ENCODE measurements at places on chromosomes 16 and 17. TPM values are rescaled to one million over a fixed set of nuclear protein-coding genes. Genes with fewer than 3 reads are reported as not detected.

Gene CLEC18C
- 0.66 TPM for total RNA-seq

DNA sequence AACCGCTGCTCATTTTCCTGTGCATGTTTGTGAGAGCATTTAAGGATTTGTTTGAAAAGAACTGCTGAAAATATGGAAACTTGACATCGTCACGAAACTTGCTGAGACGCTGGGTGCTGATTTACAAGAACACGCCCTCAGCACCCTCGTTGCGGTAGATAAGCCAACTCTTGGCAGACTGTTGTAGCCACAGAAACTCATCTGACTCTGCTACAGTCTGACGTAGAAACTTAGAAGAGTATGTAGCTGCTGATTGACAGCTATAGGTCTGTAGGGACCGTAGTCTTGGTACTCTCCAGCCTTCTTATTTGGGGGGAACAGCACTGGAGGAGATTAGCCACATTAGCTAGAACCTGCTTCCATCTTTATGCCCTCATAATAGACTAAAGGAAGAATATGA, 36.1 kb upstream of the MYH2 start:
- no peak overlapping the region for H3K27ac ChIP-seq
- H3K4me1 ChIP-seq: peaks cover 22% of the 10 kb centered on the region
- no peak overlapping the region for H3K4me3 ChIP-seq
- H3K36me3 ChIP-seq: no peaks in the 10 kb centered on the region
- DNase-seq: no peak

- H3K4me3 ChIP-seq: peak overlapping the region; percentile 63
- peak; percentile 61 for DNase-seq
- peaks cover 7% of the 10 kb centered on the region for H3K27me3 ChIP-seq
Observed at GRCh38 chr17:3965118-3965800, 1.0 kb upstream of the ATP2A3 start.

DNA sequence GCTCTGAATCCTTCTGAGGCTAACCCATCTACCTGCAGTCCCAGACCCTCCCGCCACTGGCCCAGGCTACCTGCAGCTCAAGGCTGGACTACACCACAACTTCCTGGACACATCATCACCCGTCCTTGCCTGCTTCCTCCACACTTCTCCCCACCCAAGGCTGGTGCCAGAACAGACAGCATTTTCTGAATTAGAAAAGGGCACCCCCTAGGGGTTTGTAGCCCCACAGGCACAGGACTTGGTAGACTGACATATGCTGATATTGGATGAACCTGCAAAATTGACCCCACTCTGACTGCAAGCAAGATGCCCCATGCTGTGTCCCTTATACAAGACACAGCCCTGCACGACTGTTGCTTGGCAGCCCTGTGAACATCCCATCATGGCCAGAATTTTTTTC, 271.5 kb upstream of the C16orf82 start:
- no peak overlapping the region for H3K27ac ChIP-seq
- peaks cover 6% of the 10 kb centered on the region for H3K27me3 ChIP-seq
- no peaks in the 10 kb centered on the region for H3K36me3 ChIP-seq
- H3K4me1 ChIP-seq: no peaks in the 10 kb centered on the region
- no peak overlapping the region for H3K4me3 ChIP-seq

DNA sequence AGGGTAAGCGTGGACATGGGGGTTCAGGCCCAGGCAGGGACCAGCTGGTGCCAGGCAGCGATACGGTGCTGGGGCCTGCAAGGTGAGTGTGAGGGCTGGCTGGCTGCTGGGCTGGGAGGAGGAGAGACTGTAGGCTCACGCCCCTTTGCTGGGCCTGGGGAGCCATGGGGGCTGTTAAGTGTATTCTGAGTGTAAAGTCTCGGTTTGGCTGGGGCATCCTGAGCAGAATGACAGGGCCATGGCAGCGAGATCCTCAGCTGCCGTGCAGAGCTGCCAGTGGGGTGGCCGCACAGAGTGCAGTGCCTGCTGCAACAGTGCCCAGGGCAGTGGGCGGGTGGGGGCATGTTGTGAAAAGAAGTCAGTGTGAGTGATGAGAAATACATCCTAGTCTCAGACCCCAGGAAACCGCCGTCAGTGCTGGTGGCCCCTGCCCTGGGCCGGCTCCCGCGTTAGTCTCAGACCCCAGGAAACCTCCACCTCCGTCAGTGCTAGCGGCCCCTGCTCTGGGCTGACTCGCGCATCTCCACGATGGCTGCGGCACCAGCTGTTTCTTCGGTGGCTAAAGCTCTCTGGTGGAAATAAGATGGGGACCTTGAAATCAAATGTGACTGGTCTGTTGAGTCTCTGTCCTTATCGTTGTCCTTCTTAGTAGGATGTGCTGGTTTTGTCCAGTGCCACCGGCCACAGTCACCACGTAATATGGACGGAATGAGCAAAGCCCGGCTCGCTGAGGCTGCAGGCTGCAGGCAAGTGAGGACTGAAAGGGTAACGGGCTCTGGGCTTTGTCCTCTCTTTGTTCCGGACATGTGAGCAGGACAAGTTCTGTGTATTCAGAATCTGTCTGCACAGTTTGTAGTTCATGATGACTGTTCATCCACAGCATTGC, 22.9 kb downstream of the ACSF3 start:
- H3K27me3 ChIP-seq: no peaks in the 10 kb centered on the region
- no peak overlapping the region for H3K4me3 ChIP-seq
- H3K4me1 ChIP-seq: peaks cover 13% of the 10 kb centered on the region

GRCh38 chr17:34384822-34385605, 22.0 kb upstream of the CCL1 start:
- no peak overlapping the region for H3K27ac ChIP-seq
- no peak overlapping the region for H3K4me3 ChIP-seq
- peaks cover 3% of the 10 kb centered on the region for H3K4me1 ChIP-seq
- H3K36me3 ChIP-seq: no peaks in the 10 kb centered on the region
- no peaks in the 10 kb centered on the region for H3K27me3 ChIP-seq
- DNase-seq: no peak

Gene IRX3
- 13.0 TPM for total RNA-seq

Gene TVP23B
- 35.9 TPM for total RNA-seq

DNA sequence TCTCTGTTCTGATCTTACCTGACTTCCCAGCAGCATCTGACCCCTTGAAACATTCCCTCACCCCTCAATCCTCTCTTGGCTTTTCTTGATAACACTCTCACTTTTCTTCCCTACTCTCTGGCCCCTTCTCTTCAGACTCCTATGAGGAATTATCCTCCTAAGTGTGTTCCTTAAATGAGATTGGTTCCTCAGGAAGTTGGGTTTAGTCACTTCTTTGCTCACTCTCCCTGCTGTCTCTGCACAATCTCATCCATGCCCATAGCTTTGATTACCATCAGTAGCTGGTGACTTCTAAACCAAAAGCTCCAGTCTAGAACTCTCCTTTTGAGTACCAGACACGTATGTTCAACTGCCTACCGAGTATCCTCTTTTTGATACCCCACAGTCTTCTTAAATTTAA, 13.0 kb downstream of the MED24 start:
- H3K27me3 ChIP-seq: peaks cover 1% of the 10 kb centered on the region
- no peaks in the 10 kb centered on the region for H3K36me3 ChIP-seq
- DNase-seq: no peak
- no peak overlapping the region for H3K4me3 ChIP-seq

GRCh38 chr16:24717411-24717810, 12.0 kb upstream of the TNRC6A start:
- H3K4me3 ChIP-seq: no peak overlapping the region
- H3K4me1 ChIP-seq: no peaks in the 10 kb centered on the region
- no peak overlapping the region for H3K27ac ChIP-seq
- no peaks in the 10 kb centered on the region for H3K27me3 ChIP-seq
- H3K36me3 ChIP-seq: peaks cover 4% of the 10 kb centered on the region

DNA sequence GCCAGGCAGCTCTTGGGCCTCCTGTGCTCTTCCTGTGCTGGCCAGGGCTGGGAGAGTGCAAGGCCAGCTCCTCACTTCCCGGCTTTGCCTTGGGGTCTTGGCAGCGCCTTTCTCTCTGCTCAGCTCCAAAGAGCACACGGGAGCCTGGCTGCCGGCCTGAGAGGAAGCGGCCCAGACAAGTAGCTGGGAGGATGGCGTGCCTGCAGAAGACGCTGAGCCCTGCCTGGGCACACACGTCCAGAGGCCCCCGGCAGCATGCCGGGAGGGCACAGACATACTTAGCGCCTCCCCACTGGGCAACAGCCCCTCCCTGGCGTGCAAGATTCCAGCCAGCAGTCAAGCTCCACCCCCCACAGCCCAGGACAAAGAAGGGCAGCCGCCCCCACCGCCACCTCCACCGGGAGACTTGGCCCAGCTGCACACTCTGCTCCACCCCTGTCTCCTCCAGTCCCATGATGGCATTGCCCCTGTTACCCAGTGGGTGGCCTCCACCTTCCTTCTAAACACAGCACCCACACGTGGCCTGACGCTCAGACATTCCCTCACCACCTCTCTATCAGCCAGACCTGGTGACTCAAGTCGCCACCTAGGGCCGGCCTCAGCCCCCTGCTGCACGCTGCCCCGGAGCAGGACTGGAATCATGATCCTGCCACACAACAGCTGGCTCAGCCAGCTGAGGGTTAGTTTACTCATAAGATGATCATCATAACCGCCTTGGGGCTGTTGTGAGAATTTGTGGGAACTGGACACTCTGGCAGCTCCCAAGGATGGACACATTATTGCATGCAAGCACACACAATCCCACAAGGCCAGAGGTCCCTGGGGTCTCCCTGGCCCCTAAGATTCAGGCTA, 12.4 kb downstream of the SGCA start:
- H3K36me3 ChIP-seq: no peaks in the 10 kb centered on the region
- H3K4me1 ChIP-seq: peaks cover 32% of the 10 kb centered on the region
- H3K27me3 ChIP-seq: peaks cover 8% of the 10 kb centered on the region

GRCh38 chr17:81295031-81295675, at the start of gene SLC38A10:
Gene SLC38A10, minus strand, starts transcription at chr17:81295307. Its CDS starts 386 bp downstream, at chr17:81294921.
- peak within 1 kb of the TSS; percentile 90 for H3K4me3 ChIP-seq
- DNase-seq: peak; percentile 93
- peaks cover 10% of the 10 kb centered on the region for H3K27me3 ChIP-seq

DNA sequence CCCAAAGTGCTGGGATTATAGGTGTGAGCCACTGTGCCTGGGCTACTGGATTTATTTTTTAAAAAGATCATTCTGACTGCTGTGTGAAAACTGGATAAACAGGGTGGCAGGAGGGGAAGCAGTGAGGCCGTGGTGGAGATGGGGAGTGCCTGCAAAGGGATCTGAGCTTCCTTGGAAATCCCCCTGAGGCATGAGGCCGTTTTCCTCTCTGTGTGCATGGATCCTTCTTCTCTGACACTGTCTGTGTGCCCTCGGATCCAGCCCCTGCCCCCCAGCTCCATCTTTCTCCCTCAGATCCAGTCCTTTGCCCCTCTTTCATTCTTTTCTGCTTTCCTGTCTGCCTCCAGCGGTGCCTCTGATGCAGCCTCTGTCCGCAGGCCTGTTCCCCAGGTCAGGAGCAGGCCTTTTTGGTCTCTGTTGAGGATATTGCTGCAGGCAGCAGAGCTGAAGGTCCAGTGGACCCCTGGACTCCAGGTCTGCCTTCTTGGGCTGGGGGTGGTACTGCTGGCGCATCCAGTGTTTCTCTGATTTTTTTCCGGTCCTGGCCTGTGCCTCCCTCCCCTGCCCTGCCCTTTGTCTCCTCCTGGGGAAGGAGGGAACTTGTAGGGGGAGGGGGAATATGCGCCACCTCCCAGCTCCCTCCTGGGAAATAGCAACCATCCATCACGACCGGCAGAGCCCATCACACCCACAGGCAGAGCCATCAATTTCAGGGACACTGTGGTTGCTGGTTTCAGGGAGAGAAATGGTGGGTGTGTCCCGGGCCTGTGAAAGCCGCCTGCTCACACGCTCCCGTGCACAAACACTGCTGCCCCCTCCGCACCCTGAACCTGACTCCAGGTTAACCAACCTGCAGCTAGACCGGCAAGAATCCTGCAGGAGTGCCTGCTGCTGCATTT, 17.0 kb downstream of the MGAT5B start:
- H3K36me3 ChIP-seq: no peaks in the 10 kb centered on the region
- peak; percentile 41 for DNase-seq
- peak overlapping the region; percentile 74 for H3K4me3 ChIP-seq
- peaks cover 2% of the 10 kb centered on the region for H3K27me3 ChIP-seq

DNA sequence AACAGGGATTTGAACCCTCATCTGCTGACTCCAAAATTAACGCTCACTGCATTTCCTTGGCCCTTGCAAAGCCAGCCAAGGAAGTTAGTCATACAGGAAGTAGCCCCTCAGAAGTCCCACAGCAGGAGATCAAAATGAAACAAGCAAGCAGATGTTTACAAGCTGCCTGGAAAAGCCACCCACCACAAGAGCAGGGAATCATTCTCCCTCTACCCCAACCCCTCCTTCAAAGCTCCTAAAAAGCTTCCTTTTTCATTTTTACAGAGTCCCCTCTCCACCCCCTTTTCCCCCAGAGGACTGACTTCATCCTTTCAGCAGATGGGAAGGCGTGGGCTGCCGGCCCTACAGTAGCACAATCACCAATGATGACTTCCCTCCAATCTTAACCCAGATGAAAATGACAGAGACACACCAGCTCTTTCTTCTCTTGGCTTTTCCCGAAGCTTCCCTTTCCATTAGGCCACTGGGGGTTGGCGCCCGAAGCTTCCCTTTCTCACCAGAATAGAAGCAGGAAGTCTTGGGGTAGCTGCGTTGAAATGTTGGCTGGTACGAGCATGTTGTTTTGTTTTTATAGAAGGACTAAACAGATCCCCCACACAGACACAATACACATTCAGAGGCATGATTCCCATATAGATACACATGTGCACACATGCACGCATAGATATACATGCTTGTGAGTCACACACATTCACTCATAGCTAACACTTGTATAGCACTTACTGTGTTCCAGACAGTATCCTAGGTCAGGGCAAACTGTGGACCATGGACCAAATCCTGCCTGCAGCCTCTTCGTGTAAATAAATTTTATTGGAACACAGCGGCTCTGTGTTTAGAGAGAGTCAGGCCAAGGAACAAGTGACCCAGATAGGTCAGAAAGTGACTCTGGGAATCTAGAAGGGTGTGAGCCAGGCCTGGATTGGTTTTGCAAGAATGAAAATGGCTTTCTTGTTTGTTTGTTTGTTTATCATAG, 17.4 kb downstream of the ITPRIPL2 start:
- peak; percentile 35 for DNase-seq
- H3K36me3 ChIP-seq: no peaks in the 10 kb centered on the region

- H3K27me3 ChIP-seq: peaks cover 16% of the 10 kb centered on the region
- no peak for DNase-seq
- no peaks in the 10 kb centered on the region for H3K36me3 ChIP-seq
- H3K27ac ChIP-seq: no peak overlapping the region
Observed at GRCh38 chr17:80104321-80104955, 3.1 kb downstream of the GAA start.

DNA sequence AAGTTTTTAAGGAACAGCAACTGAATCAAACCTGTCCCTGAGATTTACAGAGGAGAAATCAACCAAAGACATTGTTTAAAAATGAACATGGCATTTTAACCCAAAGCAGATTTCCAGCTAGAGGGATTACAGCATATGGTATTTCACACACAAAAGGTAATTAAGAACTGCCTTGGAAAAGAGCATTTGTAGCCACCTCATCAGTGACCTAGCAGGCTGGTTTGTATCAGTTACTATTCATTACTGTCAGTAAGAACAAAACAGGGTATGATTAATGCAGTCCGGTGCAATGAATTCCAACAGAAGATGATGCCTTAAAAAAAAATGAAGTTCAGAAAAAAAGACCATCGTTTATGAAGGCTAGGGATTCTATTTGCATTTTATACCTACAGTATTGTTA, 219.9 kb downstream of the CHD9NB start:
- no peaks in the 10 kb centered on the region for H3K4me1 ChIP-seq
- H3K27ac ChIP-seq: no peak overlapping the region
- DNase-seq: no peak
- H3K27me3 ChIP-seq: no peaks in the 10 kb centered on the region
- H3K36me3 ChIP-seq: peaks cover 1% of the 10 kb centered on the region
- no peak overlapping the region for H3K4me3 ChIP-seq

Gene NPIPA7
- total RNA-seq: 10.4 TPM

Gene TPSAB1
- total RNA-seq: not detected

Gene EVPLL
- total RNA-seq: not detected

- no peaks in the 10 kb centered on the region for H3K36me3 ChIP-seq
- H3K27me3 ChIP-seq: no peaks in the 10 kb centered on the region
- DNase-seq: peak; percentile 79
- H3K4me1 ChIP-seq: no peaks in the 10 kb centered on the region
Observed at GRCh38 chr16:19502395-19503131, 19.3 kb downstream of the GDE1 start.
